EH (cell line): ENCODE measurements at places on chromosomes 3 and 15.

DNA sequence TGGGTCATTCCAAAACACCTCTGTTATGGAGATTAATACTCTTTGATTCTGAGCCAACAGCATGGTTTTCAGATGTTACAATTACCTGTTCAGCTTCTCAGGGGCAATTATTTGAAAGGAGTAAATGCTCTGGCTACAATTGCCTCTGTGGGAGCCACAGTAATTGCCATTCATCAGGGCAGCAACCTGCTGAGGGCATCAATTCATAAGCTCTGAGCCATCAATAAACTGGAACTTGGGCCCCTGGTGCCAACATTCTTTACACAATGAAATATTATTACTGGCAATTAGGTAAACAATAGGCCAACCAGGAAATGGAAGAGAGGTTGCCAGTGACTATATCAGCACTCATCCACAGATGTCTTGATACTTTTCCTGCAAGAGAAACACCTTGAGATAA, 660.8 kb downstream of the MECOM start:
- no peak for DNase-seq

DNA sequence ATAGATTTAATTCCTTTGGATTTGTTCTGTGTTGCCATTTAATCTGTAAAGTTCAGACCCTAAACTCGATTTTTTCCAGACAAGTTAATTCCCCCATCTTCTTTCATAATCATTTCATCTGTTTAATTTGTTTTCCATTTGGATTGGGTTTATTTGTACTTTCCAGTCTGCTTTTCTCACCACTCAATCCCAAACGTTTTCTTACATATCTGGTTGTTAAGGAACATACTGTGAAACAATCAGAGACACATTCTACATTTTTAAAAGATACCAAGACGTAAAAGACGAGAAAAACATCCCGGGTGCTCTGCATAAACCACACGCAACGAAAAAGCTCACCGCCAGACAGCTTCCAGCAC, 13.0 kb upstream of the ONECUT1 start:
- no peak for DNase-seq

GRCh38 chr3:178561239-178561638, 25.0 kb downstream of the KCNMB2 start:
- DNase-seq, result no peak

DNA sequence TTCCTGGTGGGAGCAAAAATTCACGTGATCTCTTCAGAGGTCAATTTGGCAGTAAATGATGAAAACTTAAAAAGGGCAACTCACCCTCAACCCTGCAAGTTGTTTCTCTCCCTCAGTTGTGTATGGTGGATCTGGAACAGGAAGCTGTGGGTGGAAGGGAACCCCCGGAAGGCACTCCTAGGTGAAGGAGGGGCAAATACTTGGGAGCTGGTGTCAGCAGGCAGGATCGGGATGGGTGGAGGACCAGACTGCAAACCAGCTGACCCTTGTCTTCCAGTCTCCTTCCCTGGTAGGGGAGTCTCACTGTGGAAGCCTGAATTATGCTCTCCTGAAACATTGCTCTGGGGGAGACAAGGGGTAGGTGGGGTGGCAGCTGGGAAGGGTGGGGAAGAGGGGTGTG, 33.5 kb downstream of the PRR23E start:
- peak; percentile 34 for DNase-seq

- no peak for DNase-seq
Observed at GRCh38 chr3:1232276-1232675, 139.5 kb downstream of the CNTN6 start.

- DNase-seq, result no peak
Observed at GRCh38 chr3:194900854-194901522, 215.3 kb downstream of the FAM43A start.

DNA sequence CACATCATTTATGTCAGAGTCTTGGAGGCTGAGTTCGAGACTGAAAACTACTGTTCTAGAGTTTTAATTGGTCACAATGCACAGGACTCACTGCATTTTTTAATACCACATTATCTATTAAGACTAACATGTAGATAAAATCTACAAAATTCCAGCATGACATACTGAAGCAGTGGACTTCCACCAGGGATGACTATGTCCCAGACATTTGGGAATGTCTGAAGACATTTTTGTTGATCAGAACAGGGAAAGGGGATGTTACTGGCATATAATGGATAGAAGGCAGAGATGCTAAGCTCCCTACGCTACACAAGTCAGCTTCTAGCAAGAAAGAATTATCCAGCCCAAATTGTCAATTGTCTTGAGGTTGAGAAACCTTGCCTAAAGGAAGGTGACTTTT, 419.0 kb upstream of the TGFBR2 start:
- DNase-seq, result peak; percentile 69

DNA sequence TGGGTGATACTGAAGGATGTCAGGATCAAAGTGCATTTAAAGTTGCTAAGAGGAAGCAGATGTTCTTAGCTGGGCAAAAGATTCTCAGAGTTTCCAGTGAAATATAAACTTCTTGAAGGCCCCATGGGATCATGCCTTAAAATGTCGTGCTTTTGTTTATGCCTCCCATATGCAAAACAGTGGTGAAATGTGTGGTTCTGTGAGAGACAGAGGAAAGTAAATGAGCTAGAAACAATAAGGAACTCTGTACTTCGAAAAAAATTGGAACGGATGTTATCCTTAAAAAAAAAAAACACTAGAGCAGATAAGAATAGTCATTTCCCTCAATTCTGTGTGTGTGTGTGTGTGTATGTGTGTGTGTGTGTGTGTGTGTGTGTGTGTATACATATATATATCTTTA, 497.0 kb upstream of the TBL1XR1 start:
- DNase-seq, result peak; percentile 63

DNA sequence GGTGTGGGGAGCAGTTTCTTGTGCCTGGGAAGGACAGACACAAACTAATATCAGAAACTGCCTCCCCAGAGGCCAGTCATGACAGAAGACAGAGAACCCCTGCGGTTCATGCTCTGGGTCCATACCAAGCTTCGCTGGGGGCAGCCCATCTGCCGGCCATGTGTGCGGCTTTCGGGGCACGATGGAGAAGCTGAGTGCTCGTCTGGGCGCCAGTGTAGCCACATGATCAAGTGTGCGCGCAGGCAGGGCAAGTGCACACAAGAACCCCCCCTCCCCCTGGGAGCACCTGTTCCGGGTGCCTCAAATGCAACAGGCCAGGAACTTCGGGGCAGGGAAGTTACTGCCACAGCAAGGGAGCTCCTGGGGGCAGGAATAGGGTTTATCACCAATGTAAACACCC, 1.8 kb downstream of the ADAMTS17 start:
- DNase-seq, result no peak

DNA sequence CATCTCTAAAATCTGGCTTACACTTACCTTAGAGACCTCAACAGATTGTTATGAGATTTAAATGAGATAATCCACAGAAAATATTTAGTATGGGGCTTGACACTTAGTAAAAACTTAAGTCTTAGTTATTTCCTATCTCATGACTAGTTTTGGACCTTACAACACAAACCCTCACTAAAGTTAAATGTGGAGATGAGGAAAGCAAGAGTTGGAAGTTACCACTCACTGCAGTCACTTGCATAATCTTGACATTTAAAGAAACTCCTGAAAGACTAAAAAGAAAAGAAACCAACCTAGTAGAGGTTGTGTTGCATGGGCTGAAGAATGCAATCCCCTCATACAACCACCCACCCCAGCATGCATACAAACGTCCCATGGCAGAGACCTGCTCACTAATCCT, 40.1 kb downstream of the ITGB5 start:
- DNase-seq, result no peak
